ENCODE measurements at places on chromosomes 11 and 22.

DNA sequence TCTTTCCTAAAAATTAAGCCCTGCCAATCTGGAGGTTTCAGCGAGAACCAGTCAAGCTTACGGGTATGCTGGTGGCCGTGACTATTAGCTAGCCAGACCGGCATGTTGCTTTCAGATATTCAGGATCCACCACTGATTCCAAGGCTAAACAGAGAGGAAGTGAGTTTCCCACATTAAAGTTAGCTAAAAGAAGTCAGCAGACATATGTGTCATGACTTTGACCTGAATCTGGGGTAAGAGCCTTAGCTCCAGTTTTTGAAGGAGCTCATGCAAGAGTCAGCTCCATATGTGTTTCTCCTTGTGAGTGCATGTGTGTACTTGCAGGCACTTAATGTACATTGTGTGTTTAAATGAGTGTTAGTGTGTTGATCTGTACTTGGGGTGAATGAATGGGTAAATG, 1.4 kb downstream of the ZFPL1 start:
- no peak for DNase-seq

- DNase-seq: no peak
These were observed 14.7 kb downstream of the TOM1 start for GRCh38 chr22:35314161-35314942.

GRCh38 chr11:119338318-119338890, 2.3 kb downstream of the C1QTNF5 start:
- DNase-seq: no peak

DNA sequence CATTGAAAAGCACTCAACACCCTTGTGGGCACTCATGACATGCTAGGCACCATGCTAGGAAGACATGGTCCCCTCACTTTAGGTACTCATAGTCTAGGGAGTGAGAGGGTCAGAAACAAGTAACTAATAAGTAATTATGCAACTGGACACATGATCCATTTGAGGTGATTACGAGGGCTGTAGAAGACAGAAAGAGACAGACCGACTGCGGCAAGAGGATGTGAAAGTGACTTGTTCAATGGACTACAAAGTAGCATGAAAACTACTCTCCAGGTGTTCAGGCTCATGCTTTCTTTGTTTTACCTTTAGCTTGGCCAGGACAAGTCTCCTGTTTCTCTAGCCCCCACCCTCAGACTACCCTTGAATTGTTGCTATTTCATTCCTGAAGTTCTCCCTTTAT, 310.8 kb upstream of the SORL1-AS1 start:
- peak; percentile 17 for DNase-seq

DNA sequence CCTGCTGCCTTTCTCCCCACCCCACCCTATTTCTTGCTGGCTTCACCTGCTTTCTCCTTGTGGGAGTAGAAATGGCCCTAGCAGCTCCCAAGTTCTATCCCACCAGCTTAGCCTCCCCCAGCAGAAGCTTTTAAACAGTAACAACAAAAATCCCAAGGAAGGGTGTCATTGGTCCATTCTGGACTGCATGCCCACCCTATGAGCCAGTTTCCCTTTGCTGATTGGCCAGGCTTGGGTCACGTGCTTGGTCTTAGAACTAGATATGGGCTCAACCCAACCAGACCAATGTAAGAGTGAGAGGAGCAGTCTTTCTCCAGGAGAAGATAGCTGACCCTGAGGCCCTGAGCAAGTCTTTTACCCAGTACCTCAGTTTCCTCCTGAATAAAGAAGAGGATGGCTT, 2.3 kb downstream of the MTFP1 start:
- DNase-seq: no peak

GRCh38 chr11:28763876-28764275, 655.7 kb downstream of the METTL15 start:
- no peak for DNase-seq

DNA sequence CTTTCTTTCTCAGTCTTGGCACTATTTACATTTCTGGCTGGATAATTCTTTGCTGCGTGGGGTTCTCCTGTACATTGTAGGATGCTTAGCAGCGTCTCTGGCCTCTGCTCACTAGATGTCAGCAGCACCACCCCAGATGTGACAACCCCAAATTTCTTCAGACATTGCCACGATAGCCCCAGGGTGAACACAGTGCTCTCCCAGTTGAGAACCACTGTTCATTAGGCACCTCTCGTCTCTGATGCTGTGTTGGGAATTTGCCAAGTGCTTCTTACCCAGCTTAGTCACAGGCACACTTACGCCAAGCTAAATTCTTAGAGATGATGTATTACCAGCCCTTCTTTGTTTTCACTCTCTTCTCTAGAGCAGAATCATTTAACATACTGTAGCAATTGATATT, 9.4 kb downstream of the TRIM6 start:
- no peak for DNase-seq

GRCh38 chr11:131064373-131064991, 148.2 kb upstream of the SNX19 start:
- DNase-seq: peak; percentile 35

GRCh38 chr22:30426388-30427353, 1.1 kb downstream of the MTFP1 start:
- DNase-seq: peak; percentile 49

DNA sequence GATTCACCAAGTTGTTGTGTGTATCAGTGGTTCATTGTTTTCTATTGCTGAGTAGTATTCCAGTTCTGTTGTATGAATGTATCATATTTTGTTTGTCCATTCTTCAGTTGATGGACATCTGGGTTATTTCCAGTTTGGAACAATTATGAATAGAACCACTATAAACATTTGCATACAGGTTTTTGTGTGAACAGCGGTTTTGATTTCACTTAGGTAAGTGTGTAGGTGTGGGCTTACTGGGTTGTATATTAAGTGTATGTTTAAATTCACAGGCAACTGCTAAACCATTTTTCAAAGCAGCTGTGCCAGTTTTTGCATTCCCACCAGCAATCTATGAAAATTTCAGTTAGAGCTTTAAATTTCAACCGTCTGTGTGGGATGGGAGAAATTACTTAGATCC, 217.8 kb downstream of the NELL1 start:
- DNase-seq: no peak

- DNase-seq: no peak
These were observed 33.4 kb downstream of the INSC start for GRCh38 chr11:15148169-15148568.

GRCh38 chr22:25380122-25380747, 160.8 kb downstream of the CRYBB2 start:
- DNase-seq: no peak

- no peak for DNase-seq
These were observed 40.5 kb downstream of the OR10A6 start for GRCh38 chr11:7890417-7891172.

DNA sequence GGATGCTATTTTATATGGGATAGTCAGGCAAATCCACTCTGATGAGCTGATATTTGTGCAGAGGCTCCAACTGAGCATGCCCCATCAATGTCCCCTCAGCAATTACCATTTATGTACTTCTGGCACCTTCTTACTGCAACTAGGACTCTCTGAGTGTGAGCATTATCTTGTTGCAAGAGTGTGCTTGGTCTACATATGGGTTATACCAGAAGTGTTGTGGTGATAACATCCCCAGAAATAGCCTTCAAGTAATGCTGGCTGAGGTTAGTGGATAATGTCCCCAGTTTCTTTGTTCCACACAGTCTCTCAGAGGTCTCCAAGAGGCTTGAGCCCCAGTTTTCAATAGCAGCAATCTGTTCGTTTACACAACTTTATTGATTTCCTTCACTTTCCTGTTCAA, 408.6 kb downstream of the JRKL start:
- DNase-seq: no peak

DNA sequence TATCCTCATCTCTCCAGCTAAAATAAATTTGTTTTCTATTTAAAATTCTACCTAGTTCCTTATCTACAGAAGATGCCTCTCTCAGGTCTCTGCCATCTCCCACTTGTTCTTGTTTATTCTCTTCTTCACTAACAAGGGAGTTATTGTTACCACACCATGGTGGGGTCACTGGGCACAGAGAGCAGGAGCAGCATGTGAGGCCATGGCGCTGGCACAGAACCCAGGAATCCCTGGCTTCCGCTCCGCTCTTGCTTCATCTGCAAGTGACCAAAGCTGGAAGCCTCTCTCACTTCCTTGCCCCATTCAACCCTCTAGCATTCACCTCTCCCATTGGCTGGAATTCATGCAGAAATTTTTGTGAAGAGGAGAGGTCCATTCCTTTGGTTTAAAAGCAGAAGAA, 190.7 kb upstream of the NCAM1 start:
- no peak for DNase-seq

GRCh38 chr11:69106031-69106811, 49.5 kb upstream of the SMIM38 start:
- no peak for DNase-seq

DNA sequence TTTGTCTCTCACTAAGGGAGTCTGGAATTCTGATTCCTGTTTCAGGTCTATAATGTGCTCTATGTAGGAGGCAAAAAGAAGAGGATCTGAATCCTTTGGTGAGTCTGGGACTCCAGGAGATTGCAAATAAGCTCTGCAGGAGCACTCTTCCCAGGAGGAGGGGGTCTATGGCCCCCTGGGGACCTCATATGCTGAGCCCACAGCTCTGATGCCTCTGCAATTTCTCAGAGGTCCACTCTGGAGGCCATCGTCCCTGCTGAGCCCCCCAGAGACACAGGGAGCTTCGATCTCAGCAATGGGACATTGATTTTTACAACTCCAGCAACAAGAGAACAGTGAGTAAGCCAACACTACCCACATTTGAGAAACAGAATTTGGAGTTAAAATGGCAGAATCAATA, 20.2 kb upstream of the NRGN start:
- DNase-seq: no peak

GRCh38 chr22:47453049-47453448, 690.6 kb downstream of the TBC1D22A start:
- DNase-seq: no peak

- no peak for DNase-seq
These were observed 390.1 kb downstream of the CTTN start for GRCh38 chr11:70788248-70789022.

GRCh38 chr11:122248131-122248530, 132.1 kb upstream of the BLID start:
- DNase-seq: no peak

DNA sequence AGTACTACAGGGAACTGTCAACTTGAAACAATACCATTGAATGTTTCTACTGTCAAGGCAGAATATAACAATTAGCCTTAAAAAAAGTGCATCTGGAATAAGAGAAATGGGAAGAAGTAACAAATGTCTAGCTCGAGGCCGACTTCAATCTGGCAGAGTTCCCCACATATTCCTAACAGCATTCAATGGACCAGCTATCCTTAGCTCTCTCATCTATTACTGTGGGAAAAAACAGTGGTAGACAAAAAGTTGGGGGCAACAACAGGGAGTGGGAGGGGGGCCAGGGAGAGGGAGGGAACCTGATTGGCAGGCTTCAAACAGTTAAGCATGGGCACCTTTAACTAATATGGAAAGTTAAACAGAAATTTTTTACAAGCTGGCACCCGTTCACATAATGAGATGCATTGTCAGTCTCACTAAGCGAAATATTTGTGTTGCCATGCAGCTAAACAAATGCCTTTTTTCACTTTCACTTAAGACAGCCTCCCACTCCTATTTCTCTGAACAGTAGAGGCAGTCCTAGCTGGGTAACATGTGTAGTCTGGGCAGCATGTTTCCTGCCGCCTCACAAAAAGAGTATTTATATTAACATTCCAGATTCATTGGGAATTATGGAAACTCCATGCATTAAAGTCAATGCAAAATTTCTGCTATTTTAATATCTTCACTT, 62.2 kb upstream of the SOX6 start:
- DNase-seq: no peak

GRCh38 chr11:118791961-118792569, 1.1 kb upstream of the DDX6 start:
- no peak for DNase-seq

GRCh38 chr22:21087119-21087518, 41.4 kb downstream of the LRRC74B start:
- no peak for DNase-seq

GRCh38 chr11:19551457-19551856, 161.2 kb upstream of the NAV2 start:
- DNase-seq: no peak
